ENCODE measurements at places on chromosomes 13 and 19.

DNA sequence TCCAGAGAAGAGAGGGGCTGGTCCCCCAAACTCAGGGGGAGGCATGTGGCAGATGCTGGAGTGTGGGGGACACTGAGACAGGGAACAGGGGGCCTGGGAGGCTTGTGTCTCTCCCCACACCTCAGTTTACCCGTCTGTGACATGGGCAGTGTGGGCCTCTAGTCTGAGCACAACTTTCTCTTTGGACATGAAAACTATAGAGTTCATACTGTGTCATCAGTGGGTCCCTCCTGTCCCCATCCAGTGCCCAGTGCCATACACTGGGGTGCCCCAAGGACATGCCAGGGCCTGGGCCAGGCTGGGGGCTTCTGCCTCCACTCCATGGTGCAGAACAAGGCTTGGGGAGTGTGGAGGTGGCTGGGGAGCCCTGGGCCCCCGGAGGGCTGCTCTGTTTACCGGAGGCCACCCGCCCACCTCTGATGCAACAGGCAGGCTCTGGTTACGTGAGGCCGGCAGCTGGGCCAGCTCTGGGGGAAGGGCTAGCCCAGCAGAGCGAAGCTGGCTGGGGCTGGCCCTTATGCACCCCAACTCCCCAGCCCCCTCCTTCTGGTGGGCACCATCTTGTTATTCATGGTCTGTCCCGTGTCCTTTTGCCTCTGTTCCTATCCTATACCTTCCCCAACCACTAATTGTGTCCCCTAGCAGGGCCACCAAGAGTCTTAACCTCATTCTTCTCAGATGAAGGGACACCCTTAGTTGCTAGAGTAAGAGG, 1.9 kb upstream of the MEF2B start:
- no peak for DNase-seq

DNA sequence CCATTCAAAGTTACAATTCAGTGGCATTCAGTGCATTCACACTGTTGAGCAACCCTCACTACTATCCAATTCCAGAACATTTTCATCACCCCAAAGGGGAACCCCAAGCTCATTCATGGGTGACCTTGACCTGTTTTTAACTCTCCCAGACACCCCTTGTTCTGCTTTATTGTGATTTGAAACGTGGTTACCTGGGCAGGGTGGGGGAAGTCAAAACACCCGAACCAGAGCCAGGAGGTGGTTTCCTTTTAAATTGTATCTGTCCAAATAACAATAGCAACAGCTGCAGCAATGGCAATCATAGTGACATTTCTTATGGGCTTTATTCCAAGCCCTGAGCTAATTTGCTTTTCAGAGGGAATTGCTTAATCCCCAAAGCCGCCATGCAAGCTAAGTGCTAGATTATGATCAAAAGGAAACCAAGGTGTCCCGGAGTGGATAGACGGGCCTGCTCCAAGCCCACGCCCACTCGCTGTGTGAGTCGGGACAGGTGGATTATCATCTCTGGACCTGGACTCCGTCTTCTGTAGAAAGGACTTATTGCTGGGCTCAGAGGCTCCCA, 6.1 kb downstream of the PTGIR start:
- DNase-seq: no peak

DNA sequence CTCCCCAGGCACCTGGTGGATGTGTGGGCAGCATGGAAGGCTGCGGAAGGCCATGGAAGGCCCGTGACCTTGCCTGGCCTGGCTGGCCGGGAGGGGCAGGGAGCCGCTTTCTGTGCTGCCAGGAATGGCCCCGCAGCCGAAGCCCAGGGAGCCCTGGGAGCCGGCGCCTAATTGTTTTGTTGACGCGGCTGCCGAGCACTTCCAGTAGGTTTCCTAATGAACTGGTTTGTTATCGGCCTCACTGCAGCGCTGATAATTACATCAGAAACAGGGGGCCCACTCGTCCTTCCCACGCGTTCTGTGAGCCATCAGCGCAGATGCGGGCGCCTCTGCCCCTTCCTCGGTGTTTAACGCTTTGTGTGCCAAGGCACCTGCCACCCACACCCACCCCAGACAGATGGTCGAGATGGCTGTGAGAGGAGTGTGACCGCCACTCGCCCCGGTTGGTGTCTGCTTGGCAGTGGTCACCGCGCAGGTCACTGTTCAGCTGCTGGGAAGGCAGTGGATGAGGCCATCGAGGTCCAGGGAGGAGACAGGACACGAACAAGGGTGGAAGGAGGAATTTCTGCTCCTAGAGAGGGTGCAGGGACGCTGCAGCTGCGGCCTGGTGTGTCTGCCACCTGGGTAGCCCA, 124.5 kb downstream of the KDM4B start:
- no peak for DNase-seq

DNA sequence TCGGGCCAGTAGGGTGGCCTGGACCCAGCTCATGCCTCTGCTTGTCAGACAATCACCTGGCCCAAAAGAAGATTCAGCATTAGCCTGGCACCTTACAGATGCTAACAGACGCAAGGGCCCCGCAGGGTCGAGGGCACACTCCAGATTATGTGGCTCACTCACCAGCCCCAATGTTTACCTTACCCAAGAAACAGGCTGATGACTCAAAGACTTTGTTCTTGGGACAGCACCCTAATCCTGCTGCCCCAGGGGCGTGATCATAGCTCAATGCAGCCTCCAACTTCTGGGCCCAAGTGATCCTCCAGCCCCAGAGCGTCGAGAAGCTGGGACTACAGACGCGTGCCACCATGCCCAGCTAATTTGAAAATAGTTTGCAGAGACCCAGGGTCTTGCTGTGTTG, 9.8 kb downstream of the ECSIT start:
- DNase-seq: no peak

DNA sequence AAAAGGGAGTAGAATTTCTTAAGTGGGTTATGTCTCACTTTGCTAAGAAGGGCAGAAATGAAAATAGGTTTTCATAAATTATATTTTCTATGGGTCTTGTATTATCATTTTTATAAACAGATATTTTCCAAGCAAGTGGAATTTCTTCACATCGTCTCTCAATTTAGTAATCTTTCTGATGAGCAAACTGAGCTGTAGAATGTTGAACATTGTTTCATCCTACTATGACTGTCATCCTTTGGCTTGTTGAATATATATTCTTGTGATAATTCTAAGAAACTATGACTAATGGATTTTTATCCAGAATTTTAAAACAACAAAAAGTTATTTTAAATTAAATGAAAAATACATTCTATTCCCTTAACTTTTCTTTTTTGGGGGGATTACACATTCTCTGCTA, 313.8 kb downstream of the ENOX1 start:
- no peak for DNase-seq

GRCh38 chr19:4063369-4064148, 3.1 kb downstream of the ZBTB7A start:
- DNase-seq: no peak

DNA sequence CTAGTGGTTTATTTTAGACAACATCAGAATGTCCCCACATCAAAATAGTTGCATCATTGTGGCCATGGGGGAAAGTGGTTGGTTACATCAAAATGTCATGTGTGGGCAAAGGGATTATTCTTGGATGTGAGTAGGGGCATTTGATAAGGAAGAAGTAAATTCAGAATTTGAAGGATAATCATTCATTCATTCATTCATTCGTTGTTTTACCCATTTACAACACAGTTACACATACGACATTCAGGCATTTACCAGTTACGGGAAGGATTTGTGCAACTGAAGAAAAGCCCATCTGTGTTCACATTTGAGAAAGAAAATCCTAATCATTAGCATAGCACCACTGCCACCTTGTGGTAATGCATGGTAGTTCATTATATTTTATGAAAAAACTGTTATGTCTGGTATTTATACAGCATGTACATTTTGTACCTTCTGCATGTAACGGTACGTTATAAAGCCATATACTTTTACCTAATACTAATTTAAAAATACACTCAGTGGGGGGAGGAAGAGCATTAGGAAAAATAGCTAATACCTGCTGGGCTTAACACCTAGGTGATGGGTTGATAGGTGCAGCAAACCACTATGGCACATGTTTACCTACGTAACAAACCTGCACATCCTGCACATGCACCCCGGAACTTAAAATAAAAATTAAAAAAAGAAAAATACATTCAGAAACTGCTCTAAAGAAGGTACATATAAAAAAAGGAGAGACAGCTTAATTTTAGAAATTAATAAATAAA, 62.1 kb downstream of the DGKH start:
- no peak for DNase-seq

DNA sequence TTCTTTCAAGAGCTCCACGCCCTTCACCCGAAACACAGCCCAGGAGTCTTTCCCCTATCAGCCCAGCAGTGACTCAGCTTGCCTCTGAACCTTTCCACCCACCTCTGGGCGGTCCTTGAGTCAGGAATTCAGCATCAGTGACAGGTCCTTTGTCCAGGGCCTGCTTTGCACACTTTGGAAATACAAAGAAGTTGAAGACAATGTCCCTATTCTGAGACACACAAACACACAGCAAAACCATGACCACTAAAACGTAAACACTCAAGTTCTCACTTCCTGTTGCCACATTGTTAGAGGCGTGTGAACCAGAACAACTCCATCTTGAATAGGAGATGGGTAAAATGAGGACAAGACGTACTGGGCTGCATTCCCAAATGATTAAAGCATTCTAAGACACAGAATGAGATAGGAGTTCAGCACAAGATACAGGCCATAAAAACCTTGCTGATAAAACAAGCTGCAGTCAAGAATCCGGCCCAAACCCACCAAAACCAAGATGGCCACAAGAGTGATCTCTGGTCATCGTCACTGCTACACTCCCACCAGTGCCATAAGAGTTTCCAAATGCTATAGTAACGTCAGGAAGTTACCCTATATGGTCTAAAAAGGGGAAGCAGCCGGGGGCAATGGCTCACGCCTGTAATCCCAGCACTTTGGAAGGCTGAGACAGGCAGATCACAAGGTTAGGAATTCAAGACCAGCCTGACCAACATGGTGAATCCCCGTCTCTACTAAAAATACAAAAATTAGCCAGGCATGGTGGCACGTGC, 49.2 kb upstream of the ATP12A start:
- no peak for DNase-seq

- no peak for DNase-seq
Measured at GRCh38 chr19:39126312-39127187, 964 bp downstream of the PAK4 start.

- DNase-seq: no peak
Measured at GRCh38 chr13:42478531-42479156, 95.3 kb upstream of the TNFSF11 start.

GRCh38 chr13:94329277-94329676, 150.2 kb downstream of the DCT start:
- no peak for DNase-seq

Data from stimulated activated CD4-positive, alpha-beta T cell treated with anti-CD3 and anti-CD28 coated beads, Interleukin-12 subunit alpha, Interleukin-12 subunit beta, amount 100 ng/mL, for 48 hours (primary cell).